ENCODE measurements at places on chromosomes 13 and 19.

GRCh38 chr19:47302249-47302648 is 7.4 kb upstream of the C5AR1 start:
- no peak for DNase-seq

- DNase-seq: no peak
Measured at GRCh38 chr19:46180701-46181387, 32.8 kb downstream of the IGFL2 start.

DNA sequence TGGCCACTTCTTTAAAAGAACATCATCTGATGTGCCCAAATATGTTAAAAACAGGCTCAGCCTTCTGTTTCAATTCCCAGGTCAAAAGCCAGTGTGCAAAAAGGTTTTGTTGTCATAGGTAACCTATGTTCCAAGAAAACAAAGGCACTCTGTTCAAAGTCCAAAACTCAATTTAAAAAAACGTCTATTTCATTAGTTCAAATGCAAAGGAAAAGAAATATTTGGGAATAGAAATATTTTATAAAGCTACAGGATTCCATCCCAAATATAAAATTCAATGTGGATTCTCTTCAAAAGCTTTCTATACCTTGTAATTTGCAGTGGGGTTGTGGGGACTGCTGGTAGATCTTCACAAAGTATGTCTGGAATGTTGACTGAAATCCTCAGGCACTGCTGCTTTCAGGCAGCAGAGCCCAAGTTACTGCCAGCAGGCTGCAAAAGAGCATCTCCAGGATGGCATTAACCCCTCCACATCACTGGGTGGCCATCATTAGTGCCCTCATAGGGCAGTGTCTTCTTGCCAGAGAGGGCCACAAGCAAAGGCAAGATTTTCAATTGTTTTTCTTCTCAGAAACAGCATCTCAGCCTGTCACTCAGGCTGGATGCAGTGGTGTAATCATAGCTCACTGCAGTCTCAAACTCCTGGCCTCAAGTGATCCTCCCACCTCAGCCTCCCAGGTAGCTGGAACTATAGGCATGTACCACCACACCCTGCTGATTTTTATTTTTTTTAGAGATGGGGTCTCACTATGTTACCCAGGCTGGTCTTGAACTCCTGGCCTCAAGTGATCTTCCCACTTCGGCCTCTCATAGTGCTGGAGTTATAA is 22.8 kb upstream of the STK24 start:
- no peak for DNase-seq

DNA sequence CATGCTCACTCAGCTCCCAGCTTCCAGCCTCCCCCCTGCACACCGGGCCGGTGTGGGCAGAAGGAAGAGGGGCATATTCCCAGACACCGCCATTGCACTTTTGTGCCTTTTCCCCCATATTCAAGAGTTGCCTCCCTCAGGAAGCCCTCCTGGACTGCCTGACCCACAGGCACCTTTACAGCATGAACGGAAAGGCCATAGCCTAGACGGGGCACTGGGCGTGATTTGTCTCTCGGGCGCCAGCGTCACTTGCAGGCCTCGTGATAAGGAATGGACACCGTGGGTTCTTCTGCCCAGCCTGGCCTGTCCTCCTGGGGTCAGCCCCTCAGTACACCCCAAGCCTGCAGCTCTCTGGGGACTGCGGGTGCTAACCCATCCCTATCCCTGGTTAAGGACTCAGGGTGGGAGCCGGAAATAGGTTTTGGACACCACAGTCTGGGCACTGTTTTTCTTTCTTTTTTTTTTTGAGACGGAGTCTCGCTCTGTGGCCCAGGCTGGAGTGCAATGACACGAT is 933 bp upstream of the UQCR11 start:
- DNase-seq: no peak

- no peak for DNase-seq
Measured at GRCh38 chr19:46080561-46080960, 39.8 kb upstream of the IGFL4 start.

- DNase-seq: peak; percentile 19
Measured at GRCh38 chr19:41521931-41522555, 53.9 kb upstream of the CEACAM21 start.

All from kidney (tissue), 22 donors.